Right atrium auricular region (tissue), 2 donors: ENCODE measurements at places on chromosomes 4 and X.
A peak's percentile ranks its signal among the peaks of the same experiment; 100 is the strongest.

DNA sequence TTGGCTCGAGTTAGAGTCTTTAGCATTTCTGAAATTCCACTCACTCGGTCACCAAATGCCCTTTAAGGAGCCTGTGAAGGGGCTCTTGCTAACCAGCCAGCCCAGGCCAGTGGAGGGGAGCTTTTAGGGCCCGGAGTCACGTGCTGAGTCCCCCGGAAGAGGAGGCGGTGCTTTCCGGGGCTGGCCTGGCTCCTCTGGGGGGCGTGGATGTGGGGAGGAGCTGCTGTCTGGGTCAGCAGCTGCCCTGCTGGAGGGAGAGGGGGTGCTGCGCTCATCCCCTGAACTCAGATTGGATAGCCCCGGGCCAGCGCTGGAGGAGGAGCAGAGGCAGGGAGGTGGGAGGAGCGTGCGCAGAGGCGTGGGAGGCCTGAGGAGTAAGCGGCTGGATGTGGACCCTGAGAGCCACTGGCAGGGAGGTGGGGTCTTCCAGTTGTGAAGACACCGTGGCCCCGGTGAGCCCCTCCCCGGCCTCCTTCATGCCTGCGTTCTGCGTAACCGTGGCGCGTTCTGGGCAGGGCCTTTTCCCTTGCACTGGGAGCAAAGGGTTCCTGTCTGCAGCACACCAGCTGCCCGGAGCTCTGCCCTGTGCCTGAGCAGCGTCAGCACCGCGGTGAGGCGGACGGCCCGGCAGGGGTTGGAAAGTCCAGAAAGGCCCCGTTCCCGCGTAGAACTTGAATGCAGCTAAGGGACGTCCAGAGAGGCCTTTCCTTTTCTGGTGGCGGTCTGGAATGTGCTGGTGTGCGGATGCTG is 19.7 kb downstream of the MAEA start:
- peak; percentile 88 for DNase-seq

GRCh38 chrX:3216581-3217180 is 129.8 kb downstream of the MXRA5 start:
- no peak for DNase-seq

GRCh38 chr4:145482209-145483037 is 770 bp downstream of the SMAD1 start:
- DNase-seq, result peak; percentile 68

DNA sequence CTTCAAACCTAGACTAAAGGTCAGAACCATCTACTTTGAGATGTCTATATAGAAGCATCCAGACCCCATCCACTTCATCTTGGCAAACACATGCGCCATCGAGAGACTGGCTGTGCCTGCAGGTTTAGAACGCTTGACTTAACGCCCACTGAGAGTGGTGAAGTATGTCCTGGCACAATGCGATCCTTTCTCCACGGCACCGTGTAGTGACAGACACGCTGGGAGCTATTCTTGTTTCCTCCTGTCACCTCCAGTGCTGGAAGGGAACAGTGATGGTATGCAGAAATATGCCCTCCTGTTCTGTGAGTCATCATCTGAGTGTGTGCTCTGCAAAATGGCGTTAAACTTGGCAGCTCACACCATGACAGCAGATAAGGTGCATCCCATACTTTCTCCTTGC is 330.2 kb downstream of the NLGN4X start:
- no peak for DNase-seq

DNA sequence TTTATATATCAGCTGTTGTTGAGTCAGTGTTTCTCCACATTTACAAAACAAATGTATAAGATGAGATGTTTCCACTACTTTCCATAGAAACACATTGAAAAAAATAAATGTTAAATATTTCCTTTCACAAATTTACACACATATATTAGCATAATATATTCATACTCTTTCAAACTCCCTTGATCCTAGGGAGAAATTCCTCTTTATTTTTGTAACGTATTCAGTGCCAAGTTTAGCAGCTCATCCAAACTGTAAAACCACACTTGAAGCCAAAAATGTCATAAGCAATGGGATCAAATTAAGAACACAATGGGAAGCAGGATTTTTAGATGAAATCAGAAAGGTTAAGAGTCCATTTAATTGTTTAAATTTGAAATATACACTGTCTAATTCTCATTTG is 381.1 kb upstream of the MAD2L1 start:
- no peak for DNase-seq

DNA sequence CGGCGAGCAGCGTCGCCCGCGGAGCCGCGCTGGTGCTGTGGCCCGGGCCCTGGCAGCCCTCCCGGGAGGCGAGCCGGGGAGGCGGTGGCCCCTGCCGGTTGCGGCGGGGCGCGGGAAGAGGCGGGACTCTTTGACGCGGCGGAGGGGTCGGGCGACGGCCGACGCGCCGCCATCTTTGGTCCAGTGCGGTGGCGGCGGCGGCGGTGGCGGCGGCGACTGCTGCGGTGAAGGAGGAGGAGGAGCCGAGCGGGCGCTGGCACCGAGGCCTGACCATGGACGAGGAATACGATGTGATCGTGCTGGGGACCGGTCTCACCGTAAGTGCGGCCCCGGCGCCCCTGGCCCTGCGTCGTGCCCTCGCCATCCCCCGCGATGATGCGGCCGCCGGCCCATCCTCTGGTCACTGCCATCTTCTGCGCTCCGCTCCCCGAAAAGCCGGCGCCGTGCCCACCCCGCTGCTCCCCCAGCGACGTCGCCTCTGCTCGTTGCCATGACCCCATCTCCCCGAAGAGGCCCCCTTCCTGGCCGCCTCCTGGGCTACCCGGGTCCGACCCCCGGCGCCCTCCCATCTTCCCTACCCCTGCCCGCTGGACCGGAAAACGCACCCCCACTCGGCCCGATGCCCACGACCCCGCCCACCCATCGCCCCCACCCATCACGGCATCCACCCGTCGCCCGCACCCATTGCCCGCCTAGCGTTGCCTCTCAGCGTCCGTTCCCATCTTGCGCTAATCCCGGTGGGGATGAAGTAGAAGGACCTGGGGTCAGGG is at the start of gene GDI1:
Gene GDI1 (plus strand): TSS at position 172 of the 770 bp plus-strand sequence. CDS start 101 bp downstream, at position 273.
- no peak for DNase-seq

- no peak for DNase-seq
Observed at GRCh38 chr4:68950033-68950432, 1.6 kb downstream of the UGT2A3 start.

- DNase-seq, result no peak
Observed at GRCh38 chr4:48774760-48775710, 5.0 kb downstream of the FRYL start.

DNA sequence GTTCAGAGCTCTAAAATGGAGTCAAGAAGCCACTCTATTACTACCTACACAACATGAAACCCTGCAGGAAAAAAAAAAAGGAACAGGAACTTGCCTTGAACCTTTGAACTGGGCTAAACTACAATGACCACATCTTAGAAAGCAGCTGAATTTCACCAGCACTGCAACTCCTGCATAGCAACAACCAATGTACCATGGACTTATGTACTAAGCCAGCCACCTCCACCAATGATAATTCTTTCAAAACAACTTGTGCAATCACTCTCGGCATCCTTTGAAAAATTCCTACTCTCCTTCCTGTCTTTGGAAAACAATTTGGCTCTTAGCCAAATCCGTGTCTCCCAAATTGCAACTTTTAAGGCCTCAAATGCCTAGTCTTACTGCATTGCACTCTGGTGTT is 26.8 kb upstream of the FMR1 start:
- no peak for DNase-seq

DNA sequence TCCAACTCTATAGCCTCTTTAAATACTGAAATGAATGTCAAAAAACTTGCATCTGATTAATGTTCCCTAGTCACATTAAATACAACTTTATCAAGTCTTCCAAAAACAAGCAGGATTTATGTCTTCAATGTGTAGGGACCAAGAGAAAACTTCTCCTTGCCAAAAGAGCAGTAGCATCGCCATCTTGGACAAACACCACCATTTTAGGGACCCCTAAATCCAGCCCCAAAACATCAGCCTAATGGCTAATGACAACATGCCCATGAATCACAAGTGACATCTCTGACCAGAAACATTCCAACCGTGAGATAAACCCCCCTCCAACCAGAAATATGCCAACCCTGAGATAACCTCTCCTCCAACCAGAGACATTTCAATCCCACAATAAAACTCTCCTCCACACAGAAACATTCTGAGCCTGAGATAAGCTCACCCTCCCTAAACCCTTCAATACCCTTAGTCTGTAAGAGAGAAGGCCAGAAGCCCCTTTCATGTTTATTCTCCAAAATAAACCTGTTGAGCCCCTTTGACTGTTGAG is 697.4 kb downstream of the TRAM1L1 start:
- DNase-seq, result no peak

DNA sequence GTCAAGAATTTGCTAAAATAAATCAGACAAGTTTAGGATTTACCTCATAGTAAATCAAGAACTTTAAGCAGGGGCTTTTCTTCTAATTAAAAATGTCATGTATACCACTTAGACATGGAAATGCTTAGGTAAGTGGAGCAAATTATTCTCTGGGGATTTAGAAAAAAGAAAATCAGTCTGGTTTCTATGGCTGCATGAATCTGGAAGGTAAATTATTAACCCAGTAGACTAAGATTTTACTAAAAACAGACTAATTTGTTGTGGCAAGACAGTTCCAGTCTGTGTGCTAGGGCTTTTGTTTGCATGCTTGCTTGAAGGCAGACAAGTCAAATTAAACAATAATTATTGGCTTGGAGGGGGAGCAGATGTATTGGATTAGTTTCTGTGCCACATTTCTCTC is 140.6 kb downstream of the TBL1X start:
- no peak for DNase-seq

DNA sequence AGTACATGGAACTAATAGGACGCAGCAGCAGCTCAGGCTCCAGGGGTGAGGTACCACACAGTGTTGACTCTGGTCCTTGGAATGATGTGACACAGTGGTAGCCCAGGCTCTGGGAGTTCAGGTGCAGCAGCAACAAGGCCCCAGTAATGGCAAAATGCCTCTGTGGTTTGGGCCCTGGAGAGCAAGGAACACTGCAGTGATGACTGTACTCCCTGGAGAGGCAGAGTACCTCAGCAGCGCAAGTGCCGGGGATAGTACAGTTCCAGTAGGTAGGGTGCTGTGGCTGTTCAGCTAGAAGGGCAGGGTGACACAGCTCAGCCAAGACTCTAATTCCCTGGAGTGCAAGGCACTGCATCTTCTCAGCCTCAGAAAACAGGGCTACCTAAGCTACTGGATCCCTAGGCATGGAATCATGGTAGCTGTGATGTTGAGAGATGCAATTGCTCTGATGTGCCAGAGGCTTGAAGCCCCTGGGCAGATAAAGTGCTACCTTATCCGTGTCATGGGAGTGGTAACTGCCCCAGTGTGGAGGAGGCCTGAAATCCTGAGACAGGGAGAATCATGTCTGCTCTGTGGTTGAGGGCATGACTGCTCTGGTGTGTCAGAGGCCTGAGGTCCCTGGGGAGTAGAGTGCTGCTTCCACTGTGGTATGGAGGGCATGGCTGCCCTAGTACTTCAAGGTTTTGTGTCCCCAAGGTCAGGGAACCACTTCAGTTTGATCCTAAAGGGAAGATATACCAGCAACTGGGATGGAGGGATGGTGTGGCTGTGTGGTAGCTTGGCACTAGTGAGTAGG is 55.2 kb downstream of the AREG start:
- DNase-seq, result no peak

GRCh38 chrX:69298466-69299140 is 133.3 kb upstream of the PJA1 start:
- no peak for DNase-seq

DNA sequence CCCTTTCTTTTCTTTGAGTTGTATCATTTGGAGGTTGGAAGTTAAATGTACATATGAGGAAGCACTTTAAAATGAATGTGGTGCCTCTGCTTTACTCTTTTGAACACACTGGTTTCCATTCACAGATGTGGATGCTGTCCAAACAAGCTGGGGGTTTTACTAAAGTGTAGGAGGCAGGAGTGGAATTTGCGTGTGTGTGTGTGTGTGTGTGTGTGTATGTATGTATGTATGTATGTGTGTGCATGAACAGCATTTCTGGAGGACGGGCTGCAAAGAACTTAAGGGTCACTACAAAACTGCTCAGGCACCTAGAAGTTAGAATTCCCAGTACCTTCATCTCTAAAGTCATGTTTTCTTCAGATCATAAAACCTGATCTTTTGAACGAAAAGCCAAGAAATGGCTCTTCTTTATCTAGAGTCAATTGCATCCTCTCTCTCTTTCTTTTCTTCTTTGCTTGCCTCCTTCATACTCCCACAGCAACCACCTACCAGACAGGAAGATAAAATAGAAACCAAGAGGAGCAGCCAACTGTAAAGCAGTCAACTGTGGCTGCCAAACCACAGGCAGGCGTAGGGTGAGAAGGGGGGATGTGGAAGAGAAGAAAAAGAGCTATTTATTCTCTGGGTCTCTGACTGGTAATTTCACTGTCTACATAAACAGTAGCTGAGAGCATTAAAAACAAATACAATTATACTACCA is 177.0 kb upstream of the RASGEF1B start:
- DNase-seq, result no peak

- no peak for DNase-seq
Observed at GRCh38 chr4:20490734-20491133, 209.5 kb upstream of the PACRGL start.
